ENCODE measurements at places on chromosomes 7 and 10.
A peak's percentile ranks its signal among the peaks of the same experiment; 100 is the strongest.

- no peak for DNase-seq
These were observed 30.5 kb downstream of the CTNNA3 start for GRCh38 chr10:67665491-67665890.

DNA sequence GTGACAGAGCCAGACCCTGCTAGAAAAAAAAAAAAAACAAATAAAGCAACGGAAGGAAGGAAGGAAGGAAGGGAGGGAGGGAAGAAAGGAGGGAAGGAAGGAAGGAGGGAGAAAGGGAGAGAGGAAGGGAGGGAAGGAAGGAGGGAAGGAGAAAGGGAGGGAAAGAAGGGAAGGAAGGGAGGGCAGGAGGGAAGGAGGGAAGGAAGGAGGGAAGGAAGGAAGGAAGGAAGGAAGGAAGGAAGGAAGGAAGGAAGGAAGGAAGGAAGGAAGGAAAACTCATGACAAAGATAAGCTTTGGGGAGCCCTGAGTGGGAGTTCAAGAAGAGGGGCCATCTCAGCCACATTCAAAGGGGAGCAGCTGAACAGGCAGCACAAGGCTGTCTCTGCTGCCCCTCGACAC, 124.7 kb upstream of the MGMT start:
- no peak for DNase-seq

DNA sequence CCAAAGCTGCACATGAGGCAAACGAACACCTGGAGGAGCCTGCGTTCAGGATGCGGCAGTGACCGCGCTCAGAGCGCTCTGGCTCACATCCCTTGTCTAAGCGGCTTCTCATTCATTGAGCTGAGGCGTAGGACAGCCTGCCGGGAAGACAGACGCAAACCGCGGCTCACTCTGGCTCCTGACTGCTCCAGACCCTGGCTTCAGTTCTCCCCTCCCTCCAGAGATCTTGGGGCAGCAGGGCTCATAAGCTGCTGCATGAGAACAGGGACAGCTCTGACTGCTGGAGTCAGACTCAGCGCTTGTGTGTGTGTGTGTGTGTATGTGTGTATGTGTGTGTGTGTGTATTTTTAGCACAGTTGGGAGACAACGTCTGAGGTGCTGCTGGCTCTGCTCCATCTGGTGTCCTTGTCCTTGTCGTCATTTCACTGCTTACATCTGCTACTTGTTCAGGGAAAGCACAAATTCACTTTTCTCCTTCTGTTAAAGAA, 15.8 kb upstream of the LYZL2 start:
- DNase-seq: no peak

GRCh38 chr7:151493083-151493482, 26.6 kb downstream of the RHEB start:
- no peak for DNase-seq

DNA sequence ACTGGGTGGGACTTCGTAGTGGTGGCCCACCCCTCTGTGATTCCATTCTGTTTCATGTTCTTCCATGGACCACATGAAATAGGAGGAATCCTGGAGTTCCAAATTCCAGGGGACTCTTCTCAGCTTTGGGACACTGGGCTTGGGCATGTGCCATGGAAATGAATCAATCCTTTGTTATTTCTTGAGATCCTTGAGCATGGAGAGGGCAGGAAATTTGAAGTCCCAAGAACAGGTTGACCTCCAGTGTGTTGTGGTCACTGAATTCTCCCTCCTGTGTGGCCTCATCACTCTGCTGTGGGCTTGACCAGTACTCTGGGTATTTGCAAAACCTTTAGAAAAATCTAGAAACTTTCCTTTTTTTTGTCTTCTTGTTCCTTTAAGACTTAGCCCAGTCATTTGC, 22.7 kb downstream of the TACR2 start:
- DNase-seq: no peak

GRCh38 chr7:105745681-105746330, 130.6 kb downstream of the ATXN7L1 start:
- DNase-seq: no peak

- no peak for DNase-seq
These were observed 38.2 kb upstream of the DPYSL4 start for GRCh38 chr10:132148261-132149251.

DNA sequence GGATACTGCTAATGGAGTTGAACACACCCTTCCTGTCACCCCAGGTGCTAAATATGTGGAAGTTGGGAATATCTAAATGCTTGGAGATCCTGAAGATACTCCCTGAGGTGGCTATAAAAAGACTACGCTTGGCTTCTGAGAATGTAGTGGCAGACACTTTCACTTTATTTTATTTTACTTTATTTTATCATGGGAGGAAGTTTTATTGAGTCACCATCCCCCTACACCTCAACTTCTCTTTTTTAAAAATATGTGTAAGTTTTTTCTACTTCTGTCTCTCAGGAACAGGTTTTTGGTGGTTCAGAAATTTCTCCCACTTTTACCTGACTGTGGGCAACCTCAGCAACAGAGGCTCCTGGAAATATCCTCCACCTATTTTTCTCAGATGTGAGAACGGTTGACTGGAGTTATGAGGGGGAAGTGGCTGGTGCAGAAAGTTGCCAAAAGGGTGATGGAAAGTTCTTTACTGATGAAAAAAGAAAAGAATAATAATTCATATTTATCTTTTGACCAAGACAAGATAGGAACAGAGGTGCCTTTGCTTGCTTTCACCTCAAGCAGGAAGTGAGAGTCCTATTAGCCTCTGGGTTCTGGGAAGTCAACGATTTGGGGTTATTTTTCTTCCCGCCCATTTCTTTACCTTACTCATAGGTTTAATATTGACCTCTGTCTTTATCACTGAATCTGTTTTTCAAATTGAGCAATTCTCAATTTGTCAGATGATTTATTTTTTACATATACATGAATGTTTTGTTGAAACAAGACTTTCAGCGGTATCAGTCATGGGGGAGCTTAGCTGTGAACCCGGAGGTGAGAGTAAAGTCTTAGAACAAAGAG, 103.6 kb downstream of the AHR start:
- no peak for DNase-seq

DNA sequence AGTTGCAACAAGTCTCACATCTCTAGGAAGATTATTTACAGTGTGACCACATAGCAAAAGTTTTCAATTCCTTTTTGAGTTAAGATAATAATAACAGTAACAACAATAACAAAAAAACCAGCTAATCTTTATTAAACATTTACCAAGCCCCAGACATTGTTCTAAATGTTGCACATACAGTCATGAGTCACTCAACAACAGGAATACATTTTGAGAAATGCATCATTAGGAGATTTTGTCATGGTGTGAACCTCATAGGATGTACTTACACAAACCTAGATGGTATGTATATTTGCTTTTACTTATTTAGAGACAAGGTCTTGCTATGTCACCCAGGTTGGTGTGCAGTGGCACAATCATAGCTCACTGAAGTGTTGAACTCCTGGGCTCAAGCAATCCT, 52.0 kb downstream of the SPAM1 start:
- no peak for DNase-seq

DNA sequence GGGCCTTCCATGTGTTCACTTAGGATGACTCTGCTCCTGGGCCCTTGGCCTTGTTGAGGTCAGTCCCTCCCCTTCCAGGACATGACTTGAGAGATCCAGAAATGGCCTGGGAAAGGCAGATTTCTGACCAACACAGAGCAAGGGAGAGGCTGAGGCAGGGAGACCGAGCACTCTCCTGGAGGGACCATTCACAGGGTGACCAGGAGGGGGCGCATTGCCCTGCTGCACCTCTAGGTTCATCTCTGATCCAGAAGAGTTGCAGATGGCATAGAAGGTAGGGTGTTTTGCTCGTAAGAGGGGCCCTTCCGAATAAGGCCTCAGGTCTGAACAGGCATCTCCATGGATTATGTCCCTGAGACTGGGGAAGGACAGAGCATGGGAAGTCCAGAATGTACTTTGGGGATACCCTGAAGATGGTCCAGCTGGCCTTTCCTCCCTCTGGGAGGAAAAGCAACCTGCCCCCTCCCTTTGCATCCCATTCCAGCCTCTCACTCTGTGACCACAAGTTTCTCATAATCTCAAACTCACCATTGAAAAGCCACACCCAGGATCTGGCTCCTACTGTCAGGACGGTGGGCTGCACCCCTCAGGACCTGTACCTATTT, 6.6 kb downstream of the DMBT1 start:
- DNase-seq: peak; percentile 23
